ENCODE measurements at places on chromosomes 3 and 15.
A peak's percentile ranks its signal among the peaks of the same experiment; 100 is the strongest.

- no peak for DNase-seq
These were observed 3.0 kb upstream of the TKT start for GRCh38 chr3:53258600-53259426.

GRCh38 chr3:193943200-193943599 is 192.7 kb upstream of the HES1 start:
- DNase-seq: no peak

- no peak for DNase-seq
These were observed 71.5 kb upstream of the EIF1B start for GRCh38 chr3:40237889-40238571.

GRCh38 chr3:139564294-139564861 is 24.8 kb upstream of the RBP1 start:
- DNase-seq: no peak

DNA sequence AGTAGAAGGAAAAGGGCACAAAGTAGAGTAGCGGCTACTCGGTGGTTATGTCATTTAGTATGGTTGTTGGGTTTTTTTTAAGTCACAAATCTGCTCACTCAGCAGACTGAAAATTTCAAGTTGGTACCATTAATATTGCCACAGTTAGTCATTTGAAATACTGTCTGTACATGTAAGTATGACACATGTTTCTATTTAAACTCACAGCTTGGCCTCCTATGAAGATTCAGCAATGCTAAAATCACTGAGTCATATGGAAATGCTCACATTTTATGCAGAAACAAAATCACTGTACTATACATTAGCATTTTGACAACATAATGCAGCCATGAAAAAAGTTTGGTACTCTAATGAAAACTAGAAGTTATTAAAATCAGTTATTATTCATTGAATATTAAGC is 571.9 kb downstream of the TAFA4 start:
- DNase-seq: no peak

GRCh38 chr15:60347480-60348049 is 50.2 kb downstream of the ANXA2 start:
- DNase-seq: no peak

DNA sequence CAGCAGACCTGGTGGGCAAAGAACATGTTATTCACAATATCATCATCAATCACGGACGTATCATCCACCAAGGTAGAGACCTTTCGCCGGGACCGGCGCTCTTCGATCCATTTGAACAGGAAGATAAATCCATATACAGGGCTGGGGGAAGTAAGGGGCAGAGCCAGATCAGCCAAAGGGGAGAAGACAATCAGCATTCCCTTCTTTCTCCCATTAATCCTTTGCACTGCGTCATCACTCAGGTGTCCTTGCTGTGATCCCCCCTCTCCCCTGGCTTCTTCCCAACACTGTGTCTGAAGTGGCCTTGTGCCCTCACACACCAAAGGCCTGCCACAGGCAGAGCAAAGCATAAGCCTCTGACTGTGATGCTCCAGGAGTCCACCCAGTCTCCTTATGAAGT is 36.4 kb downstream of the SEMA3G start:
- no peak for DNase-seq

GRCh38 chr3:189947068-189947467 is 173.6 kb downstream of the P3H2 start:
- DNase-seq: no peak

DNA sequence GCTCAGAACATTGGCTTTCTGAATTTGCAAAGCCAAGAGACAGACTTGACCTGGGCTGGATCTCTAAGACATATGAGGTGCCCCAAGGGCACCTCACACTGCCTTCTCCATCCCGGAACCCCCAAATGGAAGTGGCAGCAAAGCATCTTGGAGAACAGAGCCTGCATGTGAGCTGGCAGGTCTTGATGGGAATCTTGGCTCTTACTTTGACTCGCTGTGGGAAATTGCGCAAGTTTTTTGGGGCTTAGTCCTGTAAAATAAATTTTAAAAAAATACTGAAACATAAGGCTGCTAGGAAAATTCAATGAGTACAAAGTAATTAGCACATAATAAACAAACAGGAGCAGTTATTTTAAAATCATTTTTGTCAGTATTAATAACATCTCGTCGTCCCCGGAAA is 13.7 kb upstream of the SEC22A start:
- no peak for DNase-seq

DNA sequence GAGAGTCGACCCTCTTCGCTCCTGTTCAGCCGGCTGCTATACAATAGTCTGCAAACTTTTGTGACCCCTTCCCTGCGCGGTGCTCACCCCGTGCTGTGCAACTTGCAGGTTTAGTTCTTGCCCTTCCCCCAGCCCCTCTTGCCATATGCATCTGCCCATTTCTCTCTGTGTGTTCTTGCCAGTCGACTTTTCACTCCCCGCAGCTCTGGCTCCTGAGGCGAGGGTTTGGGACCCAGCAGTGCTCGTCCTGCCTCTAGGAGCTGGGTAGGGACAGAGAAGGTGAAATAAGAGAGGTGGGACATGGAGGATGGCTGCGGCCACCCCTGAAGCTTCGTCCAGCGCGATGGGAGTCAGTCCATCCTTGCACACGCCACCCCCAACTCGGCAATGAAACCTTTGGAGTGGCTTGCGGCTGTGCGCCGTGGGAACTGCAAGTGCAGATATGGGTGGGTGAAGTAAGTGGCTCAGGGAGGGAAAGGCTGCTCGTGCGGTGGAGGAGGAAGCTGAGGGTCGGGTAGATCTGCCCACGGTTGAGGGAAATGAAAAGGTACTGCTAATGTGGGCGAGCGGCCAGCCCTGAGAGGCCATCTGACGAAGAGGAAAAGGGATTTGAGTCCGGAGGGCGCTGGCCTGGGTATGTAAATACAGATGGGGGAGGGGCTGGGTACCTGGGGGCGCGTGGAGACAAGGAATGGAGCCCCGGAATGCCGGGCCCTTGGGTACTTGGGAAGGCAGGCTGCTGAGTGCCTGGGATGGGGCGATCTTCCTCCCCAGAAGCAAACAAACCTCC is 1.0 kb downstream of the LRRC3B start:
- no peak for DNase-seq

DNA sequence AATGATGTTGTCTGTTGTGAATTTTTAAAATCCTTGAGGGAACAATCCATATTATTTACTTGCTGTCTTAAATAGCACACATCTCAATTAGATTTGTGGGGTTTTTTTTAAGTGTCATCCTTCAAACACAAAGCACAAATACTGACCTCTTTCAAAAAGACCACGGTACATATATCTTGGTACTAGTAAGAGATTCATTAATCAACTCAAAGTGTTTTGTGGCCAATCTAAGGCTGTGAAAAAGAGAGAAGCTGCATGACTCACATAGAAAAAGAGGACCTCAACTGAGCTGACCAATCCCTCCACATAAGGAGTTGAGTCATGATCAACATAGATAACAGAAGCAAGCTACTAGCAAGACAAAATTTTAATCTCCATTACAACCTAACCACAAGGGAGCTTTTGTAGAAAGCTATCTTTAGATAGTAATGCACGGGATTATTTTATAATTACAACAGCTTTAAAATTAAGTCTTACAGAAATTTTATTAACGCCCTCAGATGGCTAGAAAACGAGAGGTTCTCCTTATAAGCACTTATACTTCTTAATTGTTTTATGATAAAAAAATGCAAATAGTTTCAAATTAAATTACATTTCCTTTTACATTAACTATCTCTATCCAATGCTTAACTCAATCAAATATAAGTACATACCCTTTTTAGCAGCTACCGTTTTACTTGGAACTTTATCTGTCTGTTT is 60.5 kb downstream of the TOP2B start:
- DNase-seq: no peak

GRCh38 chr3:25784971-25785370 is 1.7 kb upstream of the NGLY1 start:
- no peak for DNase-seq

GRCh38 chr3:197031315-197032285 is 2.0 kb upstream of the MELTF start:
- DNase-seq: no peak

- no peak for DNase-seq
These were observed 58.3 kb downstream of the EPHB3 start for GRCh38 chr3:184619787-184620430.

DNA sequence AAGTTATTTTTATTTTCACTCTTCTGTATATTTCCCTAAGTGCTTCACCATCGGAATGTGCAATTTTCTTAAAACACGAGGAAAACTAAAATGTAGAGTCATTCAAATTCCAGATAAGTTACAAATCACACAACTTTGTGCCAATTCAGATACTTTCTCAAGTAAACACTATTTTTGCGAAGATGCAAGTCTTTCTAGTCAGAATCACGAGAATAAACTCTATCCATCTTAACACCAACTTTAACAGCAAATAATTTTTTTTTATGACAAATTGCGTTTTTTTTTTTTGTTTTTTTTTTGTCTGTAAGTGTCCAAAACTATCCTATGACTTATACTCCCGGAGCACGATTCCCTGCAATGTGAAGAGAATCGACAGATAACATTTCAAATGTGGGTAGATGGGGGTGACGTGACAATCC is 1.3 kb downstream of the STAG1 start:
- no peak for DNase-seq

DNA sequence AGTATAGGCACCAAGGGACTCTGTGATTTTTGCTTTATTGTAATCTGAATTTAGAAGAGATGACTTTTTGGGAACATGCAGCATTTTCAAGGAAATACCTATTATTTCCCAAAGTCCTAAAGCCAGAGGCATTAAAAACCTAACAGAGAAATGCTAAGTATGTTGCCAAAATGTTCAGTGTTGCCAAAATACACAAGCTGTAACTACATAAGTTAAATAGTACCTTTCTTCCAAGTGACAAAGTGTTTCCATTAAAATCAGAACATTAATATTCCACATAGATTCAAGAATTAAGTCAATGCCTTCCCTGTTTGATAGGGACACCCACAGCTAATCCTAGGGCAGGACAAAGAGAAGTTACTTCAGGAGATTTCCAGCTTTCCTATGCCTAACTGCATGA is 42.0 kb downstream of the MKRN2 start:
- DNase-seq: no peak

GRCh38 chr3:45362758-45363157 is 25.6 kb upstream of the LARS2 start:
- DNase-seq: no peak

- no peak for DNase-seq
These were observed 46.8 kb downstream of the MB21D2 start for GRCh38 chr3:192870822-192871221.

- DNase-seq: peak; percentile 5
These were observed 158.3 kb downstream of the SV2B start for GRCh38 chr15:91258415-91258759.

DNA sequence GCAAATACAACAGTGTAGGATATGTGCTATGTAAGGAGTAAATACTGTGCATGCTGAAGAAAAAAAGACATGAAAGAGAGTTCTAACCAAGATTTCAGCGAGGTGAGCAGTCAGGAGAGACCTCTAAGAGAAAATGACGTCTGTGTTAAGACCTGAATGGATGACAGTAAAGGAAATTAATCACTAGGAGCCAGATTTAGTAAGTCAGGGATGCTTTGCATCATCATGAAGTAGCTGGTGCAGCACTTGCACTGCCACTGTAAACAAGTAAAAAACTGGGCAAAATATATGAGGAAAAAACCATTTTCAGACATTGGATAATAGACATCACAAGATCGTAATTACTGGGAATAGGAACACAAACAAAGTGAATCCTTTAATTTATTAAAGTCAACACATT is 32.6 kb downstream of the RTP4 start:
- DNase-seq: no peak

GRCh38 chr15:88664151-88664778 is 25.4 kb downstream of the ISG20 start:
- peak; percentile 49 for DNase-seq

- DNase-seq: no peak
These were observed 19.8 kb upstream of the VILL start for GRCh38 chr3:37970802-37971201.

DNA sequence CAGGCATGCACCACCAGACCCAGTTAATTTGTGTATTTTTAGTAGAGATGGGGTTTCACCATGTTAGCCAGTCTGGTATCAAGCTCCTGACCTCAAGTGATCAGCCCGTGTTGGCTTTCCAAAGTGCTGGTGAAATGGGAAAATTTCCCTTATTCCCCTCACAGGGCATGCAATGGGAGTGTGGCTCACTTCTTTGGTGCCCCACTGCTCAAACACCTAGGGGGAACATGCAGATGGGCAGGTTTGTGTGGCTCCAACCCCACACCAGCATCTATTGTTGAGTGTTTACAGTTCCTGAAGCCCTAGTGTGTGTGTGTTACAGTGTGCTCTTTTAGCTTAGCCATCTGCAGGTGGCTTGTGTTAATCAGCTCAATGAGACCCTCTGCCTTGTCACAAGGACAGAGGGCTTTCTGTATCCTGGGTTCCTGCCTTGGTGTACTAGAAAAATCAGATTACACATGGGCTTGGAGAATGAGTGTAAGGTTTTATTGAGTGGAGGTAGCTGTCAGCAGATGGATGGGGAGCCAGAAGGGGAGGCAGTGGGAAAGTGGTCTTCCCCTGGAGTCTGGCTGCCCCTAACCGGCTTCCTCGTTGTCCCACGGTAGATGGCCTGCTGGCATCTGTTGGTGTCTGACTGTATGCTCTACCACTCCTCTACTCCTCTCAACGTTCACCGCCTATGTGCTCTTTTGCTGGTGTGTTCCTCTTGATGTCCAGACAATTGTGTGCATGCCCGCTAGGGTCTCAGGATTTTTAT is 248.1 kb upstream of the CBLB start:
- no peak for DNase-seq

GRCh38 chr15:36954486-36954885 is 145.9 kb downstream of the MEIS2 start:
- DNase-seq: no peak

GRCh38 chr3:4898454-4899313 is 80.6 kb upstream of the BHLHE40 start:
- no peak for DNase-seq

DNA sequence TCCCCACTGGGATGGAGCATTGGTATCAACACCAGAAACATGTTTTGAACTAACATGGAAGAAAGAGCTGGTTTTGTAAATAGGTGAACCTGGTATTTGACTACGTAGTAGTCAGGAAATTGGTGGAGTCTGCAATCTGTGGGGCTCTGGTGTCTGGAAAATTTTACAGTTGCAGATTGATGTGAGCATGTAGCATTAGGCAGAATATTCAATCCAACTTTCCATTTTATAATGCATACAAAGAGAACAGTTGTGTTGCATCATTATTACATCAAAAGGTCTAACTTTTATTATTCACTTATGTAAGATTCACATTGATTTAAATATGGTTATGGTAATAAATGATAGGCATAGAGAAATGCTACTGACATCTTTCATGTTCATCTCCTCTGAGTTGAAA is 340.0 kb downstream of the ZNF385D start:
- no peak for DNase-seq

- no peak for DNase-seq
These were observed 320.9 kb upstream of the RASGRP1 start for GRCh38 chr15:38885471-38885952.

DNA sequence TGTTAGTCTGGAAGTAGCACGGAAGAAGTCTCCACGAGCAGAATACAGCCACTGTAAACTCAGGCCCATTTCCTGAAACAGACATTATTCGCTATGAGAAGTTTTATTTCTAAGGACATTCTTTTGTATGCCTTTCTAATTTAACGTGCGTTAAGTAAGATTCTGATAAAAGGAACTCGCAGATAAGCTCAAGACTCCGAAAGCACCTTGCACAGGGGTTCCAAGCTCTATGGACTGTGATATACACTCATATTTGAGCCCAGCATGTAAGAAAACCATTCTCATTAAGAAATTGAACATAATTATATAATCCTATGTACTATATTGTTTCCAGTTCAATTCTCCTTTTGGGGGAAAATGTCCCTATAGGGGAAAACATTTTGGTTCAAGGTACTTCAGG is 28.4 kb downstream of the TFRC start:
- no peak for DNase-seq

GRCh38 chr3:71924721-71925120 is 139.8 kb upstream of the PROK2 start:
- DNase-seq: no peak

- DNase-seq: no peak
These were observed 97.6 kb upstream of the VGLL3 start for GRCh38 chr3:87088430-87088992.
